ENCODE measurements at places on chromosomes 4 and X.
A peak's percentile ranks its signal among the peaks of the same experiment; 100 is the strongest.

GRCh38 chrX:7351926-7352325, 204.0 kb upstream of the PUDP start:
- no peak for DNase-seq

DNA sequence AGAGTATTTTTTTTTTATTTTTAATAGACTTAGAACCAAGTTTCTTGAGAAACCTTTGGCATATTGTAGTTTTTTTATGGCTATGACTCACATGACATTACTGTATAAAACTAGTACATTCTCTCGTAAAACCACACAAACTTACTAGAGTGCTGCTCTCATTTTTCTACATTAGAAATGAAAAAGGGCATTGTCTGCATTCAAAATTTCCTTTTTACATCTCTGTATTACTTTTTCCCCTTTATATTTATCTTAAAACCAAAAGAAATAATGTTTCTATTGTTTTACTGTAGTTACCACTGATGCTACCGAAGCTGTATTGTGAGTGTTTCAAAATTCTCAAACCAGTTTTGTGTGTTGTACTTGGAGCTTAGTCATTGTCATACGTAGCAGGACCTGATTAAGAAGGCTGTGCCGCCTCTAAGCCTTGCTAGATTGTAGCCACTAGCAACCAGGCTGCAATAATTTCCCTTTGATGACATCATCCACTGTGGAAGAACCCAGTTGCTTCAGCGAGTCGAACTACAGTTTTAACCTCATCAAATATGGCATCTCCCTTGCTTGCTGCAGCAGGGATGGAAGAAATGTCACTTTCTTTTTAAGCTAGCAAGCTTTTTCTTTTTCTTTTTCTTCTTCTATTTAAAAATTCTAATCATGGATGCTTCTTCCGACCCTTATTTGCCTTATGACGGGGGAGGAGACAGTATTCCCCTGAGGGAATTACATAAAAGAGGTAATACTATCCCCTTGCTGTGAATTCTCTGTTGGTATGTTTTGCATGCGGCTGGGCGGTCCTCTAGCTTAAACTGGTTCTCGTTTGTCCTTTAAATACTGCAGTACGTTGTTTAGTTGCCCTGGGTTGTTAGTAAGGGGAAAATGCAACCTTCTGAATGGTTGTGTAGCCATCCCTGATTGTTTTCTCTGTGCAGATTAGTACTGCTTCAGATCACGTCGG, 39.6 kb downstream of the CLCN3 start:
- DNase-seq, result peak; percentile 95

GRCh38 chr4:88697588-88698329, at the start of gene NAP1L5:
NAP1L5 (minus strand) TSS chr4:88697829; CDS start chr4:88697754, 75 bp downstream.
- no peak for DNase-seq

- no peak for DNase-seq
Observed at GRCh38 chr4:25856756-25857155, 6.0 kb downstream of the SEL1L3 start.
